ENCODE measurements at places on chromosomes 2 and 18. TPM values are rescaled to one million over a fixed set of nuclear protein-coding genes. Genes with fewer than 3 reads are reported as not detected.

- no peaks in the 10 kb centered on the region for H3K36me3 ChIP-seq
- DNase-seq = no peak
These were observed 294.9 kb upstream of the SYT4 start for GRCh38 chr18:43572163-43572562.

DNA sequence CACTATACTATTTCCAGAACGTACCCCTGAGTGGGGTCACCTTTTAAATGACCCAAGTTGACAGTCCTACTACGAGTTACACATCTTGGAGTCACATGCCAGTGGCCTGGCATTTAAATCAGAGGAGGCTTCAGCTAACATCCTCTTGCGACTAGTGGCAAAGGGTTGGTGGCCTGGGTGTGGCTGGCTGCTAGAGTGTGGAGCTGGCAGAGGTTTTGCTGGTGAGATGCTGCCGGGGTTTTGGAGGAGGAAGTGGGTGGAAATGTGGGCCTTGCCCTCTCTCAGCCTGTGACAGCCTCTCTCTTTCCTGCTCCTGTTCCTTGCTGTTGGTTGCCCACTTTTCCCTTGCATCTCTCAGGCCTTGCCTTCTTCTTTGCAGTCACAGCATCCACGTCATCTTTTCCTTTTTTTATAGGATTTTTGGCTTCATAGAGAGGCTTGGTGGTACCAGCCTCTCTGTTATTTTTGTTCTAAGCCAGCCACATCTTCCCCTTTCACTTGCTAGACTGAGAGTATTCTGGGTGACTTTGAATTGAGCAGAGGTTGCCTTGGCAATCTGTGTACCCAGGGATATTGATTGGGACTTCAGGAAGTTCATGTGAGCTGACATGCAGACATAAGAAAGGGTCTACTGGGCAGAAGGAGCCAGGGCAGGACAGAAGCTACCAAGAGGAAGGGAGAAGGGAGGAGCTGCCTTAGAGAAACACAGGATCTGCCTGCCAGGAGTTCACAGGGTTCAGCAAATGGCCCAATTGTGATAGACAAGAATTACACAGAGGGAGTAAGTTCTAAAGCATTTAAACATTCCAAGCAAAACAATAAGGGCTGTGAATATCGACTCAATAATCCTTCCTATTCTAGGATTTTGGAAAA is 55.4 kb downstream of the CDC42EP3 start:
- no peak for DNase-seq
- H3K4me1 ChIP-seq = no peaks in the 10 kb centered on the region
- H3K4me3 ChIP-seq = no peak overlapping the region
- H3K36me3 ChIP-seq = no peaks in the 10 kb centered on the region

- H3K4me1 ChIP-seq = no peaks in the 10 kb centered on the region
- H3K36me3 ChIP-seq = no peaks in the 10 kb centered on the region
These were observed 303.8 kb upstream of the UBE2E3 start for GRCh38 chr2:180676520-180677025.

GRCh38 chr18:44924785-44925499 is 244.3 kb downstream of the SETBP1 start:
- H3K4me3 ChIP-seq = no peak overlapping the region
- H3K27ac ChIP-seq = peak overlapping the region; percentile 43
- no peak for DNase-seq
- no peaks in the 10 kb centered on the region for H3K4me1 ChIP-seq

DNA sequence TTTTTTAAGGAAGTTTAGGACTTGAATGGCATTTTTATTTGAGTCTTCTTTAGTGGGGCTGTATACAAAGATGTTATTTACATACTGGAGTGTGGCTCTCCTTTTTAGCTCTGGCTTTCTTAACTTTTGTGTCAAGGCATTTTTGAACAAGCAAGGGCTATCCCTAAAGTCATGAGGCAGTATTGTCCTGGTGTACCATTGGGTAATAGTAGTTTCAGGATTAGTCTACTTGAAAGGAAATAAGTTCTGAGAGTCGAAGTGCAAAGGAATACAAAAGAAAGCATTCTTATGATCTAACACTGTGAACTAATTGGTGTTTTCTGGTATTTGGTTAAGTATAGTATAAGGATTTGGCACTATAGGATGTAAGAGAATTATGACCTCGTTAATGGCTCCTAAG is 1.9 kb upstream of the CYP27A1 start:
- H3K36me3 ChIP-seq = no peaks in the 10 kb centered on the region
- peak overlapping the region; percentile 91 for H3K27ac ChIP-seq
- H3K4me3 ChIP-seq = no peak overlapping the region
- no peaks in the 10 kb centered on the region for H3K4me1 ChIP-seq

- no peaks in the 10 kb centered on the region for H3K4me1 ChIP-seq
- H3K27me3 ChIP-seq = no peaks in the 10 kb centered on the region
- no peaks in the 10 kb centered on the region for H3K36me3 ChIP-seq
- H3K27ac ChIP-seq = no peak overlapping the region
- no peak overlapping the region for H3K4me3 ChIP-seq
- no peak for DNase-seq
These were observed 730.6 kb upstream of the FANCL start for GRCh38 chr2:58971511-58972360.

DNA sequence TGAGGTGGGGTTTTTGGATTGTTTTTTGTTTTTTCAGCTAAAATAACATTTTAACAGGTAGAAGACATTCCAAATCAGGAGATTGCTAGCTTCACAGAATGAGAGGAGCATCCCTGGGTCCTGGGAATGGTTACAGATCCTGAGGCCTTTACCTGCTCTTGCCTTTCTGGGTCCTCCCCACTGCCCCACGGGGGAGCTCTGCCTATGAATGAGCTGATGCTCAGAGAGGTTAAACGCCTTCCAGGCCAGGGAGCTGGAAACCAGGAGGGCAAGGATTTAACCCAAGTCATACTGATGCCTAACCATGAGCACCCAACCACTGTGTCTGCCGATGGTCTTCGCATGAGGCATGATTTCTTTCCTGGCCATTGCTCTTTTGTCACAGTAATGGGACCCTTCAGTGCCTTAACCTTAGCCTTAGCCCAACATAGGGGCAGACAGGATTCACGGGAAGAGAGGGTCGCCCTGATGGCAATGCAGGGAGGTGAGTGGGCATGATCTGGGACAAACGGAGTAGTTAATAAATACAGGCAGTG is 16.1 kb downstream of the MOCOS start:
- no peaks in the 10 kb centered on the region for H3K27me3 ChIP-seq
- H3K4me3 ChIP-seq = no peak overlapping the region
- H3K4me1 ChIP-seq = no peaks in the 10 kb centered on the region
- no peak overlapping the region for H3K27ac ChIP-seq
- H3K36me3 ChIP-seq = peaks cover 4% of the 10 kb centered on the region
- no peak for DNase-seq

CRYBA2 gene
- not detected for total RNA-seq

RPRM gene
- total RNA-seq = 4.9 TPM

MDH1B gene
- total RNA-seq = 6.2 TPM

TRIM54 gene
- total RNA-seq = 2.8 TPM

MDH1 gene
- 120 TPM for total RNA-seq

All from prostate gland (tissue), 2 donors.